ENCODE measurements at places on chromosomes 11 and 22.

GRCh38 chr11:93829598-93829997, 20.8 kb downstream of the VSTM5 start:
- no peak for DNase-seq

- no peak for DNase-seq
These were observed 858 bp upstream of the APOBEC3A start for GRCh38 chr22:38956551-38956950.

- no peak for DNase-seq
These were observed 11.7 kb downstream of the THOC5 start for GRCh38 chr22:29541845-29542244.

GRCh38 chr11:27820249-27820648, 120.0 kb upstream of the BDNF start:
- DNase-seq, result no peak

- no peak for DNase-seq
These were observed 201.1 kb upstream of the LRRC4C start for GRCh38 chr11:41660585-41660984.

DNA sequence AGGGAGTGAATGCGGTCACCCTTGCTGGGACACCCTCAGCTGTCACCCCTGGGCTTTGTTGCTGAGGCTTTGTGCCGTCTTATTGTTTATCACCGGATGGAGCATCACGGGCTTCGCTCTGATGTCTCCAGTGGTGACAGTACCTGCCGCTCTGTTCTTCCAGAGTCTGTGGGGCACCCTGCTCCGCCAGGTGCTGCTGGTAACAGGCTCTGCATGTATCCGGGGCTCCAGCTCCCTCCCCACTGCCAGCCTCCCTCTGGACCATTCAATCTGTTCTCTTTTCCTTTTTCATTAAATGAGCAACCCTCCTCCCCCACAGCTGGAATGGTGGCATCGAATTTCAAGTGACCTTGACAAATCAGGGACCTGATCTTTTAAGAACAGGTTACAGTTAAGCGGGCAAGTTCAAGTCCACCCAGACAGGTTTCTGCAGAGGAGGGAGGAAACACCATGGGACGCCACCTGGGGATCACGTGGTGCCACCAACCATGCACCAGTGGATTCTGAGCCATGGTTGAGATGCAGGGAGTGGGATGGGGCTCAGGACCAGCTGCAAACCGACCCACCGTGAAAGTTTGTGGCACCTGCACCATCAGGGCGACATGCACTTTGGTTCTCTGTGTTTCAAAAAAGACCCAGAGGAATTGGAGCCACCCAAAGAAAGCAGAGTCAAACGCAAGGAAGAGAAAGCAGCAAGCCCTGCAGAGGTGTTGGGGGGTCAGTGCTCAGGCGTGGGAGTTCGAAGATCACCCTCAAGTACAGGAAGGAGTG, 89.3 kb downstream of the BCR start:
- no peak for DNase-seq

DNA sequence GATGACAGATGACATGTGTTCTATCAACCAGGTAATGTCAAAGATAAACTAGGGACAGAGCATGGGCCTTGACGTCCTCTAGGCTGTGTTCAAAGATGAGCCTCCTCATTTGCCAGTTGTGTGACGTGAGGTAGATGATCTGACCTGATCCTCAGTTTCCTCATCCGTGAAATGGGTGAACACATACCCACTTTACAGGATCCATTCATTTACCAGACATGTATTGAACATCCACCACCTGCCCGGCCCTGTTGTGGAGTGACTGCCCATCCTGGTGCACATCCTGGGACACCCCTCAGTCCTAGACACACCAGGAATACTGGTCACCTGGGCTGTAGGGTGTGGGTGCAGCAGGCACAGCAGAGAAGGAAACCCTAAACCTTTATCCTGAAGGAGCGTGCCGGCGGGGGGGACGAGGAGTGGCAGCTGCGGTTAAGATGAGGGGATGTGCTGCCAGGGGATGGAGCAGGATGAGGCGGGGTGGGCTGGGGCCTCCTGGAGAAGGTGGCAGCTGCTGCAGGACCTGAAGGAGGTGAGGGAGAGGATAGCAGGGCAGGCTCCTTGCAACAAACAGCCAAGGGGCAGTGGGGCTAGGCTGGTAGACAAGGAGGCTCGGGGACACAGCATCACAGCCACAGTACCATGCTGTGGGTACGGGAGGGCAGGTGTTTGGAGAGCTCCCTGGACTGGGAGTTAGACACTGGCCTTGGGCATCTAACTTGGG, 8.4 kb downstream of the CLDN5 start:
- no peak for DNase-seq

DNA sequence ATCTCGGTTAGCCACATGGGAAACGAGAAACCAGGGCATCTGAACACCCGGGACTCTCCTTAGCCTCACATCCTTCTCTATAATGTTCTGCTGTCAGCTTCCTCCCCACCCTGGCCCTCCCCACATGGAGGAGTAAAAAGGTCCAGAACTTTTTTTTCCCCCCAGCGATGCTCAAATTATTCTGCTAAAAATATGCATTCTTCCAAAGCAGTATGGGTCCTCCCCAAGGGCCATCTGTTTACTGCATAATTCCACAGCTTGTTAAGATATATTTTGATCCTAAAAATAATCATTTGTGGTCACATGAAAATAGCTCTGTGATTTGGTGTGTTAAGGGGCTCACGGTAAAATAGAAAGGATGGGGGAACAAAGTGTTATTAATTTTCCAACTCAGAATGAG, 281.5 kb upstream of the NARS2 start:
- no peak for DNase-seq

- DNase-seq, result no peak
These were observed 220.7 kb upstream of the ZBED5 start for GRCh38 chr11:11078344-11079086.

- DNase-seq, result no peak
These were observed 41.7 kb downstream of the PRMT3 start for GRCh38 chr11:20429216-20429615.

- no peak for DNase-seq
These were observed 90.4 kb upstream of the SLC25A18 start for GRCh38 chr22:17472932-17473331.

DNA sequence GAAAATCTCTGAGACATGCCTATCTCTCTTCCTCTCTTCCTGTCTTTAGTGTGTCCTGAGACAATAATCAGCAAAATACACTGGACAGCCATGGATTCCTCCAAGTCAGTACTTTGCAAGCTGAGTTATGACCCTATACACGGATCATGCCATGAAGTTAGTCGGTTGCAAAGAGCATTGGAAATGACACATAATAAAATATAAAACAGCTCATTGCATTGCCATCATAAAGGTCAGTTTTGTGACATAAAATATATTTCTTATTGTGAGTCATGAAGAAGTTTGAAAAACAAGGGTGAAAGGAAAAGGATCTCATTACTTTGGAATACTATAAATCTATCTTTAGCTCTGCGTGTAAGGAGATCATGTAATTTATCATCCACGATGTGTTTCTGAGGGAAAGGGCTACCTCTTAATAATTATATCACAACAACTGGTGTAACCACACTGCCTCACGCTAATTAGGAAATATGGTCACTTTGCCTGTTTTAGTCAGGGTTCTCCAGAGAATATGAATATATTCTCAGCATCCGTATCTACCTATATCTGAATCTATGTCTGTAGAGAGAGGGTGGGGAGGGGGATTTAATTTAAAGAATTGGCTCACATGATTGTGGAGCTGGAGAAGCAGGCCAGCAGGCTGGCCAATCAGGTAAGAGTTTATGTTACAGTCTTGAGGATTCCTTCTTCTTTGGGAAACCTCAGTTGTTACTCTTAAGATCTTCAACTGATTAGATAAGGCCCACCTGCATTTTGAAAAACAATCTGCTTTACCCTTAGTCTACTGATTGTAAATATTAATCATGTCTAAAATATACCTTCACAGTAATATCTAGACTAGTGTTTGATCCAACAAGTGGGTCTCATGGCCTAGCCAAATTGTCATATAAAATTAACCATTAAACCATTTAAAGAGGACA, 198.8 kb downstream of the FAT3 start:
- DNase-seq, result no peak

GRCh38 chr11:69444381-69445130, 36.9 kb upstream of the LINC01488 start:
- DNase-seq, result peak; percentile 87

DNA sequence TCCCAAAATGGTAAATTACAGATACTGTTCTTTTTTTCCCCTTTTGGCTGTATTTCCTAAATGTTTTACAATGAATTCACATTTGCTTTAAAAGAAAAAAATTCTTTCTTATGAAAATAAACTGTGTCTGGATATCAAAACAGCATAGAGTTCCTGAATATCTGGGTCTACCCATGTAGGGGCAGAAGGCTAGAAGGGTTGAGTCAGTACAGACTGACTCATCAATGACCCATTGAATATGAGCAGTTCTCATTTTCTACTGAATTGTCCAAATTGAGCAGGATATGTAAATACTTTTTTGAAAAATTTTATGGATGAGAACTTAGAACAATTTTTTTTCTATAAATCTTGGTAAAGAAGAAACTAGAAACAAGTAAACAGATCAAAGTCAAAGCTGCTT, 16.3 kb upstream of the C11orf87 start:
- DNase-seq, result no peak

DNA sequence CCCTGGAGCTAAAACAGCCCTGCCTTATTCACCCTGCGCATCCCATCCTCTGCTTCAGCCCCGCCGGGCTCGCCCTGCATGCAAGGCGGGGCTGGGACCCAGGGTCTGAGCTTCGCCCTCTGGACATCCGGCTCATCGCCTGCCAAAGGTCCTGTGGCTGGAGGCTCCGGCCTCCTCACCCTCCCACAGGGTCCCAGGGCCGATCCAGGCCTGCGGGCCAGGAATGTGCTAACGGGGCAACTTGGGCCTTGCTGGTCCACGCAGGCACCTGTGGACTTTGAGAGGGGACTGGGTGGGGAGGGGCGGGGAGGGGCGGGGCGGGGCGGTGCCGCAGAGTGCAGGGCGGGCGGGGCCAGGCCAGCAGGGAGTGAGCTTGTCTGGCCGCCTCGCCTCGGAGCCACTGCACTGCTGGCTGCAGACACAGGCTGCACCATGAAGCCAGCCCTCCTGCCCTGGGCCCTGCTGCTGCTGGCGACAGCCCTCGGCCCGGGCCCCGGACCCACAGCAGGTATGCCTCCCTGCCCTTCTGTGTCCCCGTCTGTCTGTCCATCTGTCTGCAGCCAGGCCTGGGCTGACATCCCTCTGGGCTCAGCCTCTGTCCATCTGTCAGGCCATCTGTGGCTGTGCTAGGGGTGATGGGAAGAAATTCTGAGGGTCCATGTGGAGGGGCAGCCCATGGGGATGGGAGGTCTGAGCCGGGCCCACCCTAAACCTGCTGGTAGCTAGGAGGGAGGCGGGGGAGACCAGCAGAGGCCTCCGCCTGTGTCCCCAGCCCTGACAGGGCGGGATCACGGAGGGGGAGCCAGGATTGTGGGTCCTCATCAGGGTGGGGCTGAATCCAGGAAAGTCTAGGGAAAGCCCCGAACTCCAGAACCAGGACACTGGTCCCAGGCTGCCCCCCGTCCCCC, at the start of gene SUSD2:
Gene SUSD2 (plus strand): TSS at position 400 of the 908 bp plus-strand sequence. CDS start 33 bp downstream, at position 433.
- DNase-seq, result no peak

DNA sequence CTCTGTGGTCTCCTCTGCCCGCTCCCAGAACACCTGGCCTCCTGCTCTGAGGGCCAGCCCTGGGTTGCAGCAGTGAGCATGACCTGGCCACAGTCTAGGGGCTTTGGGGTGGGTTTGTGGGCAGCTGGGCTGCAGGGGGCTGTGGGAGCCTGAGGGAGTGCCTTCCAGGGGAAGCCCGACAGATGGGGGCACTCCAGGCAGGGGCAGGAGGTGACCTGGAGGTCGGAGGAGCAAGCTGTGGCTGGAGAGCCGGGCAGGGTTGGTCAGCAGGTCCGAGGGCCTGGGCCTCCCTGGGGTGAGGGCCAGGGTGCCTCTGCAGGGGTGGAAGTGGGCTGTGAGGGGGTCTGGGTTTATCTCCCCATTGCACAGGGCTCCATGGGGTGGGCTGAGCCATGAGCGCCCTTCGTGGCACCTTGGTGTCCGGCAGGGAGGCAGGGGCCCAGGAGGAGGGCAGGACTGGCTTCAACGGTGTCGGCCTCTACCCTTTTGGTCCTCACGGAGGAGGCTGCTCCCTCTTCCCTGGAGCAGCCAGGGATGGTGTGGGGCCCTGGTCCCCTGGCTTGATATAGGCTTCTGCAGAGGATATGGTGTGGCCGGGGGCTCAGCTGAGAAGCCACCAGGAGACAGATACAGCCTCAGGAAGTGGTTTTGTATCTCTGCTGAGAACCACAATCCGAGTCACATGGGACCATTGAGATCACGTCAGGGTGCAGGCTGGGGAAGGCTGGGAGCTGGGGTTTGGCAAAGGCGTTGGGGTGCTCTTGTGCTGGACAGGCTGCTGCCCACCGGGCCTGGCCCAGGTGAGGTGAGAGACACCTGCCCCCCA, 22.3 kb downstream of the KCNQ1 start:
- peak; percentile 68 for DNase-seq

- no peak for DNase-seq
These were observed 737 bp upstream of the MFRP start for GRCh38 chr11:119347242-119347641.

DNA sequence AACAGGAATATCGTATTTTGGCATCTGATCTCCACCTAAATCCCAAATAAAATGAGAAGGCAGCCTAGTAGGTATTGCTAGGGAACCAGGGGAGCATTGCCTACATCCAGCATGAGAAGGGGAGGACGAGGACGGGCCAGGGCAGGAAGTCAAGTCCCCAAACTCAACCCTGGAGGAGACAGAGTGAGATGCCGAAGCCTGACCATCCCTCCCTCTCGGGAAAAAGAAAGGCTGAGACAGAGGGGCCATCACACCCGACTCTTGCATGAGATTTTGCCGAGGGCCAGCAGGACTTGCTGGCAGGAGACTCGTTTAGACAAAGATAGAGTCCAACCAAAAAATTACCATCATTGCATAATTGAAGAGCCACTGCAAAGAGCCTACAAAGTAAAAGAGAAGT, 50.2 kb upstream of the SPATA19 start:
- peak; percentile 17 for DNase-seq

DNA sequence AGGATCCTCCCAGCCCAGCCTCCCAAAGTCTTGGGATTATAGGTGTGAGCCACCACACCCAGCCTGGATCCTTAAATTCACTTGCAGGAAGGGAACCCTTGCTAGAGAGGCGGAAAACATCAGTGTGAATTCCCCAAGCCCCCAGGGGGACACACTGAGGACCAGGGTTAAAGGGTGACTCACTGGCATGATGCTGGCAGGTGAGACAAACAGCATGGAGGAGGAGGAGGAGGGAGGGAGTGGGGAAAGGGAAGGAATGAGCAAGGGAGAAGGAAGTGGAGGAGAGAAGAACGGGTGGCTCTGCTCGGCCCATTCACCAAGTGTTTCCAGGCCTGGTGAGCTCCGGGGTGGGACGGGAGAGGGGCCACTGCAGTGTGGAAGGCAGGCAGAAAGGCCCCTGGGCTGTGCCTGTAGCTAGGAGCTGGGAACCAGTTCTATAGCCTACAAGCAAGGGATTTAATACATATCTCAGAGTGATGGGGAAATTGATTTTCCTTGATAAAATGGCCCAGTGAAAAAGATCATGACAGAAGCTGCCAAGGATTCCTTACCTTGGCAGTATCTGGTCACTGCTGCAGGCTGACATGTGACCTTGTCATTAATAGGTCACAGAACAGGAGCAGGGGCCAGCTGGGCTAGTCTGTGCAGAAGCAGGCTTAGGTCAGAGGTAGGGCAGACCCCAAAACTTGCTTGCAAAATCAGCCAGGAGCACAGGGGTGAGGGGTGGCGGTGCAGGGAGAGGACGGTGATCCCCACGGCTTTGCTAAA, 370.2 kb downstream of the SHANK2 start:
- DNase-seq, result no peak

All from coronary artery (tissue), 2 donors.